ENCODE measurements at places on chromosomes 12 and 14. TPM values are rescaled to one million over a fixed set of nuclear protein-coding genes. Genes with fewer than 3 reads are reported as not detected.

DNA sequence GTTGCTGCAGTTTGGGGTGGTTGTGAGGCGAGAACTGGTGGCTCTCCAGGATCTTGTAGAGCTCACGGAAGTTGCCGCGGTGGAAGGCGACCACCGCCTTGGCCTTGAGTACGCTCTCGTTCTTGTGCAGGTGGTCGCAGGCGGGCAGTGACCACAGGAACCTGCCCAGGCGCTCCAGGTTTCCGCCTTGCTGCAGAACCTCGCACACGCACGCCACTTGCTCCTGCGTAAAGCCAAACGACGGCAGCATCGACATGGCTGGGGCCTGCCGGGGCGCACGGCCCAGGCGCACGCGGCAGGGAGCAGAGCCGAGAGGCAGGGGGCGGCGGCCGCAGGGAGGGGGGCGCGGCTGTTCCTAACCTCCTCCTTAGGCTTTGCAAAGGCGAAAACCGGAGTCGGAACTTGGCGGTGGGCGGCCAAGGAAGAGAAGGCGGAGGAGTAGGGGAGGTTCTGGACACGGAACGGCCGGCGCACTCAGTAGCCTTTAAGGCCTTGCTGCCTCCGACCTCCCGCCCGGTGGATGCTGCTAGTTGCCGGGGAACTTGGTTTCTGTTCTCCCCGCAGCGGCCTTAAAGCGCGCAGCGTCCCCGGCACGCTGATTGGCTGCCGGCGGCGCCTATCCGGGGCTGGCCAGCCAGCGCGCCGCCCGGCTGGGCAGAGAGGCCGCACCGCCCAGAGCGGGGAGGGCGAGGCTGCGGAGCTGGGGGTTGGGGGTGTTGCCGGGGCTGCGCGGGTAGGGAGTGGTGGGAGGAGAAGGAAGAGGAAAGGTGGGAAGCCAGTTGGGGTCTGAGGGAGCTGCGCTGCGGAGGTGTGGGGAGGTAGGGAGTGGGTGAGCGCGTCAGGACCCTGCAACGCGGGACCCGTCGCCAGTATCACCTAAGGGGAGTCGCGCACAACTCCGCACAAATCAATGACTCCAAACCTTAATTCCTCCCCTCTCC is at the start of gene SIX1:
SIX1 (minus strand) TSS at position 544 of the 941 bp plus-strand sequence; CDS start at position 256, 288 bp downstream.
- no peak for DNase-seq

DNA sequence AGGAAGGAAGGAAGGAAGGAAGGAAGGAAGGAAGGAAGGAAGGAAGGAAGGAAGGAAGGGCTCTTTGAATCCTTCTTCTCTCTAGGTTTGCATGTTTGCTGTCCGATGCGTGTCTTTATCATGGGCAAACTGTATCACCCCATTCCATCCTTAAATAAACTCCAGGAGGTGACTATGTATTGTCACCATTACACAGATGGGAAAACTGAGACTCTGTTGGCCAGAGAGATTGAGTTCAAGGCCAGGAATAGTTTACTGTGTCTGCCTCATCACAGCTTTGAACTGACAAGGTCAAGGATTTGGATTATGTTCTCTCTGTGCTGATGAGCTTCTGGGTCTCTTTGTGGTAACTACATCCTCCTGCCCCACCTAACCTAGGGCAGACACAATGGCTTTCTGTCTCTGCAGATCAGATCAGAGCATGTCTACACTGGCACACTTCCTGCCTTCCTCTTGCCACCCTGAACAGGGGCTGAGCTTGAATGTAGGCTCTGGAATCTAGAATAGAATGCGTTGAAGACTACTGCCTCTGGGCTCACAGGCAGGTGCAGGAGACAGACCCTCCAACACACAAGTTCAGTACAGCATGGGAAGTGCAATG is 78.9 kb upstream of the MAP1LC3B2 start:
- DNase-seq, result no peak

DNA sequence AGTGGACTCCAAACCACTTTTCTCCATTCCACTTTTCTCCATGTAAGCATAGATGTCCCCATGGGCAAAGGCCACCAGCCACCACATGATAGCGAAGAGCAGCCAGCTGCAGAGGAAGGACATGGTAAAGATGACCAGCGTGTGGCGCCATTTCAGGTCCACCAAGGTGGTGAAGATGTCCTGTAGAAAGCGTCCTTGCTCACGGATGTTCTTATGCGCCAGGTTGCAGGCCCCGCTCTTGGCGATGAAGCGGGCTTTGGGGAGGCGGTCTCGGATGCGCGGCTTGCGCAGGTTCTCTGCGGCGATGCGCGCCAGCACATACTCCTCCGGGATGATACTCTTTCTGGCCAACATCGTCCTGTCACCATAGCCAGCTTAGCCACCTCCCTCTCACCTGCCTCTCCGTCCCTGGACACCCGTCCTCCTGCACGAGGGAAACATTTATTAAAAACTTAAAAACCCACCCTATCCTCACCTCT is 1.2 kb downstream of the KCNJ8 start:
- DNase-seq, result no peak

- DNase-seq, result no peak
Observed at GRCh38 chr12:116916122-116916521, 5.4 kb downstream of the FBXW8 start.

GRCh38 chr12:117967512-117967911 is 1.3 kb downstream of the KSR2 start:
- DNase-seq, result no peak

- DNase-seq, result no peak
Observed at GRCh38 chr14:20820063-20820904, 17.6 kb upstream of the RNASE1 start.

DNA sequence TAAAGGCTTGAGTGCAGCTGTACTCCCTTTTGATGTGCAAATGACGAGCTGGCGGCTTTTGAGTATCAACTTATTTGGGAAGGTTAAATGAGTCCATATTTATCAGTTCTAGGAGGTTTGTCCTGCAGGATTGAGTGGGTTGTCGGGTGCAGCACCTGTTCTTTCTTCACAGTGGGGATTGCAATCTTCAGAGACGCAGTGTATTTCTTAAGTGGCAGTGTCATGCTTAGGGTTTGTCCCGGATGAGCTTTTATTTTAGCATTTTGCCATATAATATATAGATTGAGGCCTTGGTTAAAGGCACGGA is 1.2 kb downstream of the FUT8 start:
- no peak for DNase-seq

GRCh38 chr14:35138585-35138984 is 16.2 kb downstream of the PRORP start:
- no peak for DNase-seq

DNA sequence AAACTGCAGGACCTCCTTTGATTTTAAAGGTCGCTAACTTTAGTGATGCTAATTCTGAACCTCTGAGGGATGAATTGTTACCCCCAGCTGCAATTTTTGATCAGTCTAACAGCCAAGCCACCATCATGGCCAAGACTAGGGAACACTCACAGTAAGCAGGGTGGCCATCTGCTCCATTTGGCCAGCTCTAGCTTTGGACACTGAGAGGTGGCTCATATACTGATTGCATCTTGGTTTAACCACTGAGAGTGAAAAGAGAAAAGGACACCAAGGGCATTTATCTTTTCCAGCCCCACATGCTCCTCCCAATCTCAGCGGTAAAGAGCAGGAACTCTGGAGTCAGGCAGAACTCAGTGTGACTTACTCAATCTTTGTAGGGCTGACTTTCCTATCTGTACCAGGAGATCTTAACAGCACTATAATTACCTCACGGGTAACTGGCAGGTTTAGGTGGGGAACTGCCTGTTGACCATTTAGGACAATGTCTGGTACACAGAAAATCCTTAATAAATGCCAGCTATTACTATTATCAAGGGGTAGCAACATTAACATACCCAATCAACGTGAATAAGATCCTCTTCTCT is 6.2 kb downstream of the LPCAT3 start:
- no peak for DNase-seq

- DNase-seq, result no peak
Observed at GRCh38 chr14:24513009-24513408, 4.9 kb upstream of the CMA1 start.

DNA sequence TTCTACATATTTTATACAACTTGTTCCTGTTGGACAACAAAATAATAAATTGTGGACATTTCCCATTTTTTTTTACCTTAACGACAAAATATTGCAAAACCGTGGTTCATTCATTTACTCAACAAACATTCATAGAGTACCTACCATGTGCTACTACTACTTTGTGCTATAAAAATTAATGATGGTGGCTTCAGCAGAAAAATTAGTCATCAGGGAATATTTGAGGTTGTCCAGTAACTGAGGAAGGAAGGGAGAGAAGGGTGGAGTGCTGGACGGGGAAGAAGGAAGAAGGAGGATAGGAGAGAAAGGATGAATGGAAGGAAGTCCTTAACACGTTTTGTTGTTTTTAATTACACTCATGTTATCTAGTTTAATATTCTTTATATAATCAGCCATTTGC is 53.7 kb downstream of the PPFIBP1 start:
- no peak for DNase-seq

- no peak for DNase-seq
Observed at GRCh38 chr12:132170637-132171292, 26.5 kb downstream of the NOC4L start.

DNA sequence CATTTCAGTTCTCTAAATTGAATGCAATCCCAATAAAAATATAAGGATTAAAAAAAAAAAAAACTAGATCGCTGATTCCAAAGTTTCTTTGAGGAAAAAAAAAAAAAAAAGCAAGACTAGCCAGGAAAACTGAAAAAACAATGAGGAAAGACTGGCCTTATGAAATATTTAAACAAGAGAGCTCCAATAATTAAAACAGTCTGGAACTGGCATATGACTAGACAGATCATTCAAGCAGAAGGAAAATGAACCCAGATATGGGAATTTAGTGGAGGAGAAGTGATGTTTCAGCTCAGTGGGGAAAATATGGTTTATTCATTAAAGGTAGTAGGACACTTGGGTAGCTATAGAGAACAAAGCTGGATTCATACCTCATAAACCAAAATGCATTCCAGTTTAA is 42.0 kb upstream of the TBC1D15 start:
- DNase-seq, result no peak

DNA sequence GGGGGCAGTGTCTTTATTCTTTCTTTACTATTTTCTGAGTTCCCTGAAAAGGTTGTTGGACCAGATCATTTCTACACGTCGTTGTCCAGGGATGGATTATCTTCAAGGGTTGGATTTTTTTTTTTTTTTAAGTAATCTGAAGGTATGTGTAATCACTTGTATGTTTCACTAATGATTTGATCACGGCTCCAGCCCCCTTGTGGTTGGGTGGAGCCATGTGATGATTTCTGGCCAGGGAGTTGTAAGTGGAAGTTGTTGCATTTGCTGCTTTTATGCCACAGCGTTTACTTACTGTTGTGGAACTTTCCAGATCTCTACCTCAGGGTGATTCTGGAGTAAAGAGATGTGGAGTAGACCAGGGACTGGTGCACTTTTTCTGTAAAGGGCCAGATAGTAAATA is 390.3 kb downstream of the AACS start:
- DNase-seq, result no peak

DNA sequence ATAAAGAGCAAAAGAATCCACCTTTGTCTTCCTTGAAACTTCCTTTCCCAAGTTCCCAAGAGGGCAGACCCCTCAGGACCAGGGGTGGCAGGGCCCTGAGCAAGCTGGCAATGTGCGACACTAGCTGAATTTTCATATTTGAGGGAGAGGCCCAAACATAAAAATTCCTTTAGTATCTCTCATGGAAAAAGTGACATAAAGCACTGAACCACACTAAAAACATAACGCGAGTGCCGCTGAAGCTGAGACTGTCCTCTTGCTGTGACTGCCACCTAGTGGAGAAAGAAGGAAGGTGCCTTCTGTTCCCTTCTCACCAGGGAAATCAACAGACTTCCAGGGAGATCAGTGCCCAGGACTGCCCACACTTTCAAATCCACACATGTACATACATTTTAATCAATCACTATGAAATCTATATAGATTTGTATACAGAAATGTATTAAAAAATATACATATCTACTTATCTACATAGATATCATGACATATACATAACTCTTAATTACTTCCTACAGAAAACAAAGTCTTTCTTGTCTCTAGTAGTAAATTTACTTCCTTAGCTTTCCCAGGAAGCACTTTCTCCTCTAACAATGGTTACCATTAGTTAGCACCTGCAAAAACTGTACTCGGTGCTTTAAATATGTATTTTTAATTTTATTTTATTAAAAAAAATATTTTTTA is 53.8 kb downstream of the SSH1 start:
- DNase-seq, result peak; percentile 65

DNA sequence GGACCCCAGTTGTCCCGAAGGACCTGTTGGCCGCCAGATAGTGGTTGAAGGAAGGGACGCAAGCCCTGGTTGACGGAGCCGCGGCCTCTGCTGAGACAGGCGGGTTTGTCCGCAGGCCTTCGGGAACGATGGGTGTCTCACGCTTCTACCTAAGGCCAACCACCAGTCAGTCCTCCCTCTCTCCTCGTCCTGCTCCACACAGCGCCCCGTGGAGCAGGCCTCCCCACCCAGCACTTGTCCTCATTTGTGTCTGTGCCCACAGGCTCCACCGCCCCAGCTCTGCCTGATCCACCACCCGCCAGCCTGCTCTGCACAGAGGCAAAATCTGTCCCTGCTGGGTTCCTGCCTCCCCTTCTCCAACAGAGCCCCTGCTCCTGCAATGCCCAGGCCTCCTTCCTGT is 41.0 kb downstream of the RIMBP2 start:
- no peak for DNase-seq

DNA sequence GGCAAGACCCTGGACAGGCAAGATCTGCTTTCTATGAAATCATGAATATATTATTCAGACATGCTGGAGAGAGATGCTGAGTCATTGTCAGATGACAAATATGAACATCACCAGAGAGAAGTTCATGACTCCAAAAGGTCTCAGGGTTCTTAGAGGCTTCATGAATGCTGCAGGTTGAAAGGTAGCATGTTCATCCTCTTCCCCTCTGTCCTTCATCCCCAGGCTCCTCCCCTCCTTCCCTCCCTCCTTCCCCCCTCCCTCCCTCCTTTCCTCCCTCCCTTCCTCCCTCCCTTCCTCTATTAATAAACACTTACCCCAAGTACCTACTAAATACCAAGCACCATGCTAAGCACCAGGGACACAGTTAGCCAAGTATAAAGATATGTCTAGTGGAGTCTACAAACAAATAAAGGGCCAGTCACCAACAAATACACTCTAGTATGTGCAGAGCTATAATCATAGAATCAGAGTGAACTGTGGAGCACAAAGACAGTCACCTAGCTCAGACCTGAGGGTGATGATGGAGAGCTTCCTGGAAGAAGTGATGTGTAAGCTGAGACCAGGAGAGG is 46.2 kb downstream of the RPH3A start:
- DNase-seq, result no peak

GRCh38 chr14:96038920-96039632 is at the start of gene C14orf132:
Gene C14orf132, plus strand, starts transcription at chr14:96039362. Its CDS starts 139 bp downstream, at chr14:96039501.
- peak; percentile 46 for DNase-seq

- no peak for DNase-seq
Observed at GRCh38 chr14:77707355-77707723, 484 bp downstream of the ALKBH1 start.

DNA sequence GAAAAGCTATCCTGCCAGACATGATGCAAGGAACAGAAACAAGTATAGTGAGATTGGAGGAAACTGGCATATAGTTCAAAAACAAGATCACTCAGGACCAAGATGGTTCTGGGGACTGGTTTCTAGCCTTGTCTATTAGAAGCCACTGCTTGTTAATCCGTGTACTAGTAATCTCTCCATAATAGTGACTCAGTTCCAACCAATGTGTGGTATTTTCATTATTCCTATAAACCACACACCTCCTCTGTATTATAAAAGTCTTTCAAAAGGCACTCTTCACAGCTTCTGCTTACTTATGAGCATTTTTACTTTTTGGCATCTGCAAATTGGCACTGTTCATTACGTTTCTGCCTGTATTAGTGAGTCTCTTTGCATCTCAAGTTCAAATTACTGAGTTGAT is 140.3 kb downstream of the SLC6A15 start:
- no peak for DNase-seq

Gene PCED1B
- 57.1 TPM for total RNA-seq

Gene IPO4
- total RNA-seq, result 293 TPM

Data from activated T-cell treated with anti-CD3 and anti-CD28 coated beads, Interleukin-2, amount 50 U/mL, for 4 hours (primary cell).